ENCODE measurements at places on chromosomes 1 and 21. TPM values are rescaled to one million over a fixed set of nuclear protein-coding genes. Genes with fewer than 3 reads are reported as not detected.

The SPRR2A gene
- not detected for total RNA-seq

The ST3GAL3 gene
- total RNA-seq, result 7.0 TPM

The PTPRC gene
- total RNA-seq, result not detected

The P3R3URF gene
- total RNA-seq, result not detected
